Ovary (tissue), 10 donors: ENCODE measurements at places on chromosomes 4 and X.

- DNase-seq: no peak
These were observed 68.4 kb downstream of the JADE1 start for GRCh38 chr4:128877934-128878333.

DNA sequence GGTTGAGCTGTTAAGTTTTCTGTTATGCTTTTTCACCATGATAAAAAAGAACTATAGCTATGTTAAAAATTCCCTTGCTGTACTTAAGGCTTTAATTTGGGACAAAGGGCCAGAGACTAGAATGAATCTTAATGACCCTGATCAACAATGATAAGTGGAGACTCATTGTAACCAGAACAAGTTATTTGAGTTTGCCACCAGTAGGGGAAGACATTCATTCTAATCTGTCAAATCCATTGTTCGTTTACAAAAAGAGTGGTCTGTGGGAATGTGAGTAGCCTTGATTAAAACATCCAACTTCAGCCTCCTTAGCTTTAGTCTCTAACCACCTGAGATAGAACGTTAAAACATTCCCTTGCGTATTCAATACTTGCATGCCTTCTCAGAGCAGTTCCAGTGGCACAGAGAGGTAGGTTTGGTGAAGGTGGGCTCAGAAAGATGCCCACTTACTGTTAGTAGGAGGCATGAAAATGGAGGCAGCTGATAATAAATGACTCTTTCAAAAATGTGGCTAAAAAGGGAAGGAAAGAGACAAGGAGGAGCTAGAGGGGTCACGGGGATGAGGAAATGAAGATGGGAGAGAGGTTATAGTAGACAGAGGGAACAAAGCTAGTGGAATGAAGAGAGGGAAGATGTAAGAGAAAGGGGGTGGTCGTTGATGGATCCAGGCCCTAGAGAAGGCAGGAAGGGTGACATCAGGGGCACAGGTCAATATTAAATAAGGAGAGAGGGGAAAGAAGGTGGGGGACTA lies 66.2 kb downstream of the EGF start:
- no peak for DNase-seq

- no peak for DNase-seq
These were observed 67.8 kb downstream of the SLC34A2 start for GRCh38 chr4:25723409-25723808.

GRCh38 chr4:3365871-3366842 lies 73.3 kb downstream of the RGS12 start:
- no peak for DNase-seq

- no peak for DNase-seq
These were observed 29.4 kb downstream of the C4orf51 start for GRCh38 chr4:145709336-145709735.

DNA sequence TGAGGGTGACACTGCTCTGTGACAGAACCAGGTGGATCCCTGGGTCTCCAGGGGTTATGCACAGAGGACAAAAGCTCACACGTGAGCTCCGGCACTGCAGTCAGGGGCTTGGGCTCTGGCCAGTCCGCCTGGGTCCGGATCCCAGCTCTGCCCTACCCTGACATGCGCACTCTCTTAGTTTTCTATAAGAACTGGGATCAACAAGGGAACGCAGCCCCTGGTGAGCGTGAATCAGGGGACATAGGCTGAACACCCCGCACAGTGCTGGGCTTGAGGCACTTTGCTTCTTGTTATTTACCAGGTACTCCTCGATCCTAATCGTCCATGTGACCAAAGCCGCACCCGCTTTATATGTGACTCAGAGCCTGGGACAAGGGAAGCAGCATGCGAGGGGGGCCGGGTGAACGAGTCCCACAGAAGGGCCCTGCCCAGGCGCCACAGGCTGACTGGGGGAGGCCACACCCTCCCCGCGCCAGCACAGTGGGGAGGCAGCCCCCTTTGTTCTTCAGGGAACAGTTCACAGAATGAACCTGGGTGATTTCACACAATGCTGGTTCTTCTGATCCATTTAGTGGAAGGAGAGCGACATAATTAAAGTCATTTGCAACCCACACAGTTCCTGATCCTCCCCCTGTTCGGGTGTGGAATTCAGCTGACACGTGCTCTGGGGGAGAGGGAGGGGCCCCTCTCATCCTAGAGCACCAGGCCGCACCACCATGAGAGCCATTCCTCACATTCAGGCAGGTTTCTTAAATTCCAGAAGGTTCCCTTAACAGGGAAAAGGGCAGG lies 55.5 kb downstream of the WFS1 start:
- DNase-seq: no peak

DNA sequence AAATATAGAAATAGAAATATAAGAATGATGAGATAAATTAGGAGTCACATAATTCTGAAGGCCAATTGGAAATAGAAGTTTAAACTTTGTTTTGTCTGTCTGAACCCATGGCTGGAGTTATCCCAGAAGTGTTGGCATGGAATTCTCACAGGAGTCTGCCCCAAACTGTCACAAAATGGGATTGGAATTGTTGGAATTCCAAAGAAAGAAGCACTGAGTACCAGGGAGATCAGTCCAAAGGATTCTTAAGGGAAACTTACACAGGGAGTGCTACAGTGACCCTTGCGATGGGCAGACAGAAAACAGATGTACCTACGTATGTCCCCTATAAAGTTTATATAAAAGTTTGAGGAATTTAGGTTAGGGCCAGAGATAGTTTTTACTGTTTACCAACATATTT lies 1607.7 kb downstream of the ARAP2 start:
- no peak for DNase-seq

- DNase-seq: no peak
These were observed 353.9 kb downstream of the AFF2 start for GRCh38 chrX:148854306-148854705.
